ENCODE measurements at places on chromosomes 7 and 10. TPM values are rescaled to one million over a fixed set of nuclear protein-coding genes. Genes with fewer than 3 reads are reported as not detected.
A peak's percentile ranks its signal among the peaks of the same experiment; 100 is the strongest.

DNA sequence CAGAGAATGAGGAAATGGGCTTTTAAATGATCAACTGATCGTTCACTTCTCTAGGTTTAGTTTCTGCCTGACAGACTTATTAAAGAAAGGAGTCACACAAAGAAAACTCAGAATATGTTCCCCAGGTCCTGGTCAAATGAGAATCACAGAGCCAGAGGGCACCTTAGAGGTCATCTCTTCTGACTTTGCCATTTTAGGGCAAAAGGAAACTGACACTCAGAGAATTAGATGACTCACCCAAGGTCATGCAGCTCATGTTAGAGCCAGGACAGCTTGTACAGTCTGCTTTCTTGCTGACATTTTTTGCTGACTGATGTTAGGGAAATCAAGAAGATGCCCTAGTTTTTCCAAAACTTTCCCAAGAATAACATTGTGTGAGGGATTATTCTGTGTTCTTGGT lies 312.7 kb upstream of the SP8 start:
- H3K4me1 ChIP-seq = 0 out of 2 replicates have a peak, but pooled peaks cover 2% of the 10 kb centered on the region
- no peak overlapping the region for H3K27ac ChIP-seq
- no peaks in the 10 kb centered on the region for H3K27me3 ChIP-seq
- DNase-seq = no peak

GRCh38 chr7:87148332-87148955 lies 3.8 kb upstream of the DMTF1 start:
- H3K4me3 ChIP-seq = no peak overlapping the region
- peak; percentile 65 for DNase-seq
- H3K27ac ChIP-seq = no peak overlapping the region
- H3K4me1 ChIP-seq = no peaks in the 10 kb centered on the region

DNA sequence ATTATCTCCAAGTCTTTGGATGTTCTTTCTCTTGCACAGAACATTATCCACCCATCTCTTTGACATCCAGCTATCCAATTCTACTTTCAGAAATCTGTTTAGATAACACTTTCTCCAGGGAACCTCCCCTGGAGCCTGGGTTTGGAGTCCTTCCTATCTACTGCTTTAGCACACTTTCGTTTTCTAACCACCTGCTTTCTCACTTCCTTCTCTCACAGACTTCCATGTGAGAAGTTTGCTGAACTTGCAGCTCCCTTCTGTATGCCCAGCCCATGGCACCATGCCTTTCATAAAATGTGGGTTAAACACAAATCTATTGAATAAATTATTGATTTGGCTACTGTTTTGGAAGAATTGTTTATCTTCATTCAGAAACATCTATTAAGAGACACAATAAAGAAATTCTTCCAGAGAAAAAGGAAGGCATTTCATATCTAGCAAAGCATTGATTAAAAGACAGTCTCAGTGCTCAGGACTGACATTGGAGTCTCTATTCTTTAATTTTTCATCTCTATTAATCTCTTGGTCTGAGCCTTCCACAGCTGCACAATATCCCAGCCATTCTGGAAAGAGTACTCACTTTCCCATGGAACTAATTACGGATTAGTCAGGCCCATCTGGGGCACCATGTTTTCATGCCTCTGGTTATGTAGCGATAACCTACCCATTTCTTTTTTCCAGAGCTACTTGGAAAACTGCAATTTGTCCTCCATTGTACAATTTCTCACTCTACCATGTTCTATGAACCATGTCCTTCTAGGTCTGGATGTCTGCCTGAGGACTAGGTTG lies 1077.3 kb downstream of the SORCS3 start:
- no peak for DNase-seq
- H3K36me3 ChIP-seq = no peaks in the 10 kb centered on the region
- no peak overlapping the region for H3K27ac ChIP-seq
- no peaks in the 10 kb centered on the region for H3K27me3 ChIP-seq
- no peaks in the 10 kb centered on the region for H3K4me1 ChIP-seq
- H3K4me3 ChIP-seq = no peak overlapping the region

The TMEM26 gene
- polyA plus RNA-seq = 1.5 TPM

Measured in GM23338 (cell line).